ENCODE measurements at places on chromosomes 12 and 14. TPM values are rescaled to one million over a fixed set of nuclear protein-coding genes. Genes with fewer than 3 reads are reported as not detected.

- no peak for DNase-seq
These were observed 301.5 kb upstream of the FBXO33 start for GRCh38 chr14:39733741-39734140.

GRCh38 chr14:89621791-89622638, 205.0 kb upstream of the FOXN3 start:
- no peak for DNase-seq

DNA sequence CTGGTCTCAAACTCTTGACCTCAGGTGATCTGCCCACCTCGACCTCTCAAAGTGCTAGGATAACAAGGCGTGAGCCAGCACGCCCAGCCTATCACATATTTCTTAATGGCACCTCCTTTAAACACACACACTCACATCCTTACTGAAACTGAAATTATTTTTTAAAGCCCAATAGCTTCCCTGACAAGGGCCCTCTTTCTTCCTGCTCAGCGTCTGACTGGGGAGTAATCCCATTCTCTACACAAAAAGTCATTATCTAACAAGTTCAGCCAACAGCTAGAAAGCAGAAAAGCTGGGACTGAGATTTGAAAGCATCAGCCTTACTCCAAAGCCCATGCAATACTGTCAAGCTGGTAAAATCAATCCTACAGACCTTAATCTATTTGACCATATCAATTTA, 10.0 kb upstream of the AICDA start:
- DNase-seq: no peak

GRCh38 chr12:106108185-106108835, 30.4 kb downstream of the NUAK1 start:
- no peak for DNase-seq

Gene PELI2
- 42.3 TPM for total RNA-seq

DNA sequence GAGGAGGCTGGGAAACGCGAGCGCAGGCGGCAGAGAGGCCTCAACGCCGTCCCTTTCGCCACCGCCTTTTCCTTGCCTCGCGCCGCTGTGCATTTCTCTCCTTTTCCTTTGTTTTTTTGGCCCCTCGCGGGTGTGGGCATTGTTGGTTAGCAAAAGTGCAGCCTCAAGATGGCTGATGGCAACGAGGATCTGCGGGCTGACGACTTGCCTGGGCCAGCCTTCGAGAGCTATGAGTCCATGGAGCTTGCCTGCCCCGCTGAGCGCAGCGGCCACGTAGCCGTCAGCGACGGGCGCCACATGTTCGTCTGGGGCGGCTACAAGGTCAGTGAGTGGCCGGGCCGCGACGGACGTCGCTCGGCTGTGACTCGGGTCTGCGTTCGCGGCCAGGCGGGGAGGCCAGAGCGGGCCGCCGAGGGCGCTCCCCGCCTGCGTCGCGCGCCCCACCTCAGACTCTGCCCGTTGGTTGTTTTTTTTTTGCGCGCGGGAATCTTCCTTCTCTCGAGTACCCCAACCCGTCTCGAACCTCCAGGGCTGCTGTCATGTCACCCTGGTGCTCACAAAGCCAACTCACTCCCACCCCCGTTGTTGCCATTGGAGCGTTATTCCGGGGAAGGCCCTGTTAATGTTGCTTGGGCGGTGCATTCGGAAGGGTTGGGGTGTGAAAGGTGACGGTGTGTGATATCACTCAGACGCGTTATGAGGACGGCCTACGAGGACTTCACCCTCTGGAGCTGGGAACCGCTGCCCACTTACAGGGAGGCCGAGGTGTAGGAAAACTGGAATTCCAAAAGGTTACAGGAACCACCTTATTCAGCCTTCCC, 558 bp downstream of the KLHDC2 start:
- DNase-seq: no peak

DNA sequence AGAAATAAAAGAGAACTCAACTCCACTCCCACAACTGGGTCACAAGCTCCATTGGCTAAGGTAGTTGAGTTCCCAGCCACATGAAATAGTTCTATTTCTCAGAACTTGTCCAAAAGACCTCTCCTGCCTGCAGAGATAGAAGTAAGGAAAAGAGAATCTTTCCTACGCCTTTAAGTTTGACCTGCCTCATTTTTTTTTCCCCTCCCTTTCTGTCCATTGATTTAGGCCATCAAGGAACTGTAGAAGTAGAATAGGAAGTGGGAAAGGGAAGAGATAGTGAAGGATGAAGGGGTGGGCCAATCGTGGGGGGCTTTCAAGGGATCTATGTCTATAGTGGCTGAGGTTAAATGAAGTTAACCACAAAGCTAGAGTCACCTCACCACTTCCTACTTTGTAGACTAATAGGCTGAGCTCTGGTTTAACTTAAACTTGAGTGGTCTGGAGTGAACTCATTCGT, 13.9 kb upstream of the NUDT4 start:
- no peak for DNase-seq

- DNase-seq: no peak
These were observed 26.4 kb downstream of the KCNK13 start for GRCh38 chr14:90088176-90088575.

- no peak for DNase-seq
These were observed 7.8 kb downstream of the RNASE1 start for GRCh38 chr14:20794644-20795369.

Gene C14orf39
- 0.30 TPM for total RNA-seq

DNA sequence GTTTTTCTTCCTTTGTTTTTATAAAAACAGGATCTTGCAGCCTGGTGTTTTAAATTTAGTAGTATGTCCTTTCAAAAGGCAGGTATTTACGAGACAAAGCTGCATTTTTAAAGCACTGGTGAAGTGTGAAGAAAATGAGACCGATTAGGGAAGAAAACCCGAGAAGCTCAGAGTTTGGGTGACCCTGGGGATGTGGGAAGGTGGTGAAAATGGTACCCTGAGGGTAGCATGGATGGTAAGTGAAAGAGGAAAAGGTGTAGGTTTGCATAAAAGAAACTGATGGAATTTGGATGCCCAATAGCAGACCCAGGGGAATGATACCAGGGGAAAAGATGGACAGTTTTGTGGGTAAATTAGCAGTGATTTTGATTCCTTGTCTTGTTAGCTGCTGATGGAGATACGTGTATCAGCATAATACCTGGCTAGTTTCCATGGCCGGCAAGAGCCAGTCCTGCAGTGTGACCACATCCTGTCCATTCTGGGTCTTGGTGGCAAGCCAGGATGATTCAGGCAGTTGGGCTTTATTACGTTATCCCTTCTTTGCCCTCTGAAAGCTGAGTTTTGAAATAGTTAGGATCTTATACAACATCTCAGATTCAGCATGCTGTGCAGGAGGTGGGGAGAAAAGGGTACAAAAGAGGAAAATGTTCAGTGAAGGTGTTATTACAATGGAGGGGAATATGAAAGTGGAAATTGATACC, 8.9 kb downstream of the BICD1 start:
- DNase-seq: peak; percentile 85

Gene ASCL1
- total RNA-seq: 1.6 TPM

GRCh38 chr12:130178282-130178681, 16.0 kb downstream of the FZD10 start:
- no peak for DNase-seq

DNA sequence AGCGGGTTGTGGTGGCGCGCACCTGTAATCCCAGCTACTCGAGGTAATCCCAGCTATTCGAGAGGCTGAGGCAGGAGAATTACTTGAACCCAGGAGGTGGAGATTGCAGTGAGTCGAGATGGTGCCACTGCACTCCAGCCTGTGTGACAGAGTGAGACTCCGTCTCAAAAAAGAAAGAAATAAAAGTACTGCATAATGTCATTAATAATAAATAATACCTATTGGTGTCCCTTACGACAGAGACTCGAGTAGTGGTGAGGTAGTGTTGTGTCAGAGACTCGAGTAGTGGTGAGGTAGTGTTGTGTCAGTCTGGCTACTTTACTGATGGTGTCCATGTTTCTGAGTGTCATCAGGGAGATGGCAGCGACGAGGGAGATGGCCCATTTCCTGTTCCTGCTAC, 1.3 kb downstream of the GLS2 start:
- no peak for DNase-seq

GRCh38 chr14:79820866-79821535, 390.3 kb downstream of the DIO2 start:
- DNase-seq: no peak

- DNase-seq: no peak
These were observed 27.4 kb downstream of the RAB35 start for GRCh38 chr12:120089105-120089504.

DNA sequence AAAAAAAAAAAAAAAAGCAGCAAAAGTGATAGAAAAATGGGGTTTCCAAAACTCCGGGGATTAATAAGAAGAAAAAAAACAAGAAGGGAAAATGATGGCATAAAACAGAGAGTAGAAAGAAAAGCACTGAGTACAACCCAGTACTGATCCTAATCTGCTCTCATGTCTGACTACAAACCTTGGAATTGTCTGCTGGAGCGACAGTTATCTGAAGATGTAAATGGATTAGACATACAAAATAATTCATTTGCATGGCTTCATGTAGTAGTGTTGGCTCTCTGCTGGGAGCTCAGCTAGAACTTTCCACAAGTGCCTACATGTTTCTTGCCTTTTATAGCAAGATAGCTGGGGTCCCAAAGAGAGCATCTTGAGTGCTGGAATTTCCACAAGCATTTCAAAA, 34.2 kb downstream of the ZCRB1 start:
- DNase-seq: no peak

All from tibial nerve (tissue), 4 donors.